ENCODE measurements at places on chromosomes 1 and 21.

DNA sequence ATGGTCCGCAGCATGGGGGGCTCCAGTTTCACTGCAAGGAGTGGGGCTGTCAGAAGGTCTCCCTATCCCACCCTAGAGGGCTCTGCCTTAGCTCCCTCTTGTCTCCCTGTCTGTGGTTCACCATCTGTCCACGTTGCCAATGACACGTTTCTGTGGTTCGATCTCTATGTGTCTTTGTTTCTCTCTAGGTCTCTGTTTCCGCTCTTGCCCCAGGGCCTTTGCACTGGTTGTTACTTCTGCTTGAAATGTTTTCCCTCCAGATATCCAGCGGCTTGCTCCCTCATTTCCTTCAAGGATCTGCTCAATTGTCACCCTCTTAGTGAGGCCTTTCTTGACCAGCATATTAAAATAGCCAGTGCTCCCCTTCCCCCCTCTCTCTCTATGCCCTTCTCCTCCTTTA is 8.5 kb upstream of the MRPS15 start:
- no peak for DNase-seq

DNA sequence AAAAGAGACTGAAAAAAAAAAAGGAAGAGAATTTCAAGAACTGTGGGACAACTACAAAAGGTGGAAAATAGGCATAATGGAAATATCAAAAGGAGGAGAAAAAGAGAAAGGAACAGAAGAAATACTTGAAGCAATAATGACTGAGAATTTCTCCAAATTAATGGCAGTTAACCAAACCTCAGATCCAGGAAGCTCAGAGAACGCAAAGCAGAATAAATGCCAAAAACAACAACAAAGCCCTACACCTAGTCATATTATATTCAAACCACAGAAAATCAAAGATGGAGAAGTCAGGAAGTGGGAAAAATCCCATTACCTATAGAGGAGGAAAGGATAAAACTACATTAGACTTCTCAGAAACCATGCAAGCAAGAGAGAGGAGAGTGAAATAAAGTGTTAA is 20.7 kb upstream of the AHCYL1 start:
- DNase-seq: no peak

GRCh38 chr1:156705918-156706656 is 704 bp upstream of the CRABP2 start:
- DNase-seq: peak; percentile 67

DNA sequence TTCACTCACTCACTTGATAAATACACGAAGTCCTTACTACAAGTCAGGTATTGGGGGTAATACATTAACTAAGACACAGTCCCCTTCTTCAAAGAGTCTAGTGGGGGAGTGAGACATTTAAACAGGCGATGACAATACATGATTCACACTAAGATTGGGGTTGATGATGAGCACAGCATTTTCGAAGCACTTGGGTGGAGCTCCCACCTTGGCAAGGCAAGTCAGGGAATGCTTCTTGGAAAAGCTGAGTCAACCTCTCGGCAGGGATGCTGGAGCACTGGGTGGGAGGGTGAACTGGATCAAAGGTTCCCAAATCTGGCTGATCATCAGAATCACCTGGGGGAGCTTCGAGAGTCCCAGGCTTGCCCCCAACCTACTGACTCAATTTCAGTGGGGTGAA is 57.9 kb upstream of the ENAH start:
- peak; percentile 9 for DNase-seq

DNA sequence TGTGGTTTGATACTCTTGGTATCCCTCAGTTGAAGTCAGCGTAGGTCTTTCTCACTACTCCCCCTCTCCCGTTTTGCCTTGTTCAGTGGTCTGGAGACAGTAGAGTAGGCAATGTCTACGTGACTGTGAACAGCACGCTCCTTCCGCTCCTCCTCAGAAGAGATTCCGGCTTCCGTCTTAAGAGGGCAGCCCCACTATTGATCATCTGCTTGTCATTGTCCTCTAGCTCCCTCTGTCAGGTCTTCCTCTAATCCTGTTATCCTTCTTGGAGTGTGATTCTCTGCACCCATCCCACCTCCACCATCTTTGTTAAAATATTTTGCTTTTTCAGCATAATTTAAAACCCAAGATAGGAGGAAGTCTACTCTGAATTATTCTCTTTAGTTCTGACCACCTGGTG is 129.9 kb upstream of the KCNK2 start:
- no peak for DNase-seq

- peak; percentile 79 for DNase-seq
These were observed 19.1 kb upstream of the NCF2 start for GRCh38 chr1:183609313-183609712.

DNA sequence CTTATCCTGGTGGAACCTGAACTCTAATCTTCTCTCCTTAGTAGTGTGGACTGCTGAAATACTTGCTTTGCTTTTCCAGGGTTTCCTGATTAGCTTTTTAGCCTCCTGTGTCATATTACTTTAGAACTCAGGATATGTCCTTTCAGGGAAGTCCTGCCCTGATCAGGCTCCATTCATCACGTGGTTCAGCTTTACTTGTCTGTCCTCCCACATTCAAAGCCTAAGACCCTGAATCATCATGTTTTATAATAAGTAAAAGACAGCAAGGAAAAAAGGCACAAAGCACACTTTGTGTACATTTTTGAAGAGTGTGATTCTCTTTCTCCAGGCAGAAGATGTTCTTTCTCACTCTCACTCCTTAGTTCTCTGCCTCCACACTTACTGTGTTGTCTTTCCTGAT is 70.6 kb downstream of the PATJ start:
- DNase-seq: no peak

DNA sequence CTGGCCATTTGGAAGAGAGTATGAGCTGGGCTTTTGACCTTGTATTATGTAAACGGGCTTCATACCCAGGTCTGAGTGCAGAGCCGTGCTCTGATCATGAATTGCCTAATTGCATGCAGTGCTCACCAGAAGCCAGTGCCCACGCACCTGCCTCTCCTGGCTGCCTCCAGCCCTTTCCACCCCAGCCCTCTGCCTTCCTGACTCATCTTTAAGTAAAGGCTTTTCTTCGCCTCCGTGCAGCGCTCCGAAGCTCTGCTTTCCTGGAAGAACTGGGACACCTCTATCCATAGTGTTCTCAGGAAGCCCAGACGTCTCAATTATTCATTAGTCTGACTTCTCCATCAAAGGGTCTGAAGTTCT is 413.7 kb downstream of the PTPRU start:
- no peak for DNase-seq

DNA sequence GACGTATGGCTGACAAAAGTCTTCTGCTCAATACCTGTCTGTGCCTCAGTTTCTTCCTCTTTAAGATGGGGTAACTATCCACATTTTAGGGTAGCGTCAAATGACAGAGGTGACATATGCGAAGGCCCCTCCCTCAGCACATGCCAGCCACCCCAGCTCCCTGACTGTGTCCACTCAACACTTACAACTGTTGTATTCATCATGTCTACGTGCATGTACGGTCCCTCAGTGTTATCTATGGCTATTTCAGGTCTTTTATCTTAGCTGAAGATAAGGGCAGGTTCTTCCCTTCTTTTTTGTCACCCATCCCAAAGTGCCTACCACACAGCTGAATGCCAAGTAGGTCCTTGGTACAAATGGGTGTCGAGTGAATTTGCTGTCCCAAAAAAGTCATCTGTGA is 8.3 kb upstream of the C1orf198 start:
- no peak for DNase-seq

DNA sequence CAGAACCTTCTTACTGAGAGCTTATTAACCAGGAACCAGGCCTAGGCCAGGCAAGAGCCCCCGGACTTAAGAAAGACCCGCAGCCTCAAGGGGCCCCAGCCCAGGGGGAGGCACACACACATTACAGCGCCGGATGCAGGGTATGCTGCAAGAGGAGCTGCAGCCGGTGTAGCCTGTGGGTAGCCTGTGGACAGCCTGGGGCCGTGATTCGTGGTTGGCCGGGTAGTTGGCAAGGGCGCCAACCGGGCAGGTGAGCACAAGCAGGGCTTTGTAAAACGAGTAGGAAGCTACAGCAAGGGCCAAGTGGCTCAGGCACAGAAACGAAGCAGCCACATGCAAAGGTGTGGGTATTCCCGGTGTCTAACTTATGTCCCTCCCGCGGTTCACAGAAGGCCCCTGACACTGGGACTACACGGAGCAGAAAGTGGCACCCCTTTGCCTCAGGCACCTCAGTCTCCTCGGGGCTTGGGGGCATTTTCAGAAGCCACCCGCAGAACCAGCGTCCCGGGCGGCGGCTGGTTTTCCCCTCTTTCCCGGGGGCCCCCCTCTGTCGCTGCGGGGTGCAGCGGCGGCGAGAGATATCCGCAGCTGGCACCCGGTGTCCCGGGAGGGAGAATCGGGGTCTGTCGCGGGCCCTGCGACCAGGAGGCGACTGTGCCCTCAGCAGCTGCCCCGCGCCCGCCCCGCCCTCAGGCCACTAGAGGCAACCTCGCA is 40.8 kb downstream of the KIAA1614 start:
- DNase-seq: no peak

- no peak for DNase-seq
These were observed 14.6 kb upstream of the TRNP1 start for GRCh38 chr1:26978901-26979300.

DNA sequence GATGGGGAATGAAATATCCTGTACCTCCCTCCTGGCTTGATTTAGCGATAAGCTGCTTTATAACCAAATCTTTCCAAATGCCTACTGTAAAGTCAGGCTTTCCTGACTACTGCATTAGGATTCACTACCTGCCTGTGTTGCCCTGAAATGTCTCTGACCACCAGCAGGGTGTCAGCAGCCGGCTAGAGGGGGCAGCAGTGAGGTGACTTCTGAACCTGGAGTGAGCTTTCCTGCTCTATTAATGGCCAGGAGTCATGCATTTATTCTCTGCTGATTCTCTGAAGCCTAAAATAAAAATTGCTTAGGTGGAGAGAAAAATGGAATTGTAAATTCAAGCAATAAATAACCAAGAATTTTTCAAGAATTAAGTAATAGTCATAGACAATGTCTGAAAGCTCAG is 2.5 kb downstream of the BACE2 start:
- peak; percentile 19 for DNase-seq

DNA sequence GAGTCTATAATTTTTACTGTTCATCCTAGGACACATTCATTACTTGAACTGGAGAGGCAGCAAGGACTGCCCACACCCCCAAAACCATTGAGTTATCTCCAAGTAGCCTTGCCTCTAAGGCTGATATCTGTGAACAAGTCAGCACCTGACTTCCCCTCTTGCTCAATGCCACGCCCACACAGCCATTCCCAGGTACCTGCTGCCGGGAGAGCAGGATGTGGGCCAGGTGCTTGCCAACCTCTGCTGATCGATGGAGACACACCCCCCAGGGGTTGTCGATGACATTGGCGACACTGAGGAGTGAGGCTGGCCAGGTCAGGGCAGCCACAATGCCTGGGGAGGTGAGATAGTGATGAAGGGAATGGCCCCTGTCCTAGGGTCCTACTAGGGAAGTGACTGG is 60.1 kb downstream of the TMCO4 start:
- no peak for DNase-seq

- DNase-seq: peak; percentile 7
These were observed 64.5 kb downstream of the PLPPR5 start for GRCh38 chr1:98940069-98940721.

DNA sequence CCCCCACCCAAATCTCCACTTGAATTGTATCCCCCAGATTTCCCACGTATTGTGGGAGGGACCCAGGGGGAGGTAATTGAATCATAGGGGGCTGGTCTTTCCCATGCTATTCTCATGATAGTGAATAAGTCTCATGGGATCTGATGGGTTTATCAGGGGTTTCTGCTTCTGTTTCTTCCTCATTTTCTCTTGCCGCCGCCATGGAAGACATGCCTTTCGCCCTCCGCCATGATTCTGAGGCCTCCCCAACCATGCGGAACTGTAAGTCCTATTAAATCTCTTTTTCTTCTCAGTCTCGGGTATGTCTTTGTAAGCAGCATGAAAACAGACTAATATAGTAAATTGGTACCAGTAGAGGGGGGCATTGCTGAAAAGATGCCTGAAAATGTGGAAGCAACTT is 33.4 kb upstream of the ZNF496 start:
- DNase-seq: no peak

GRCh38 chr1:44803312-44804095 is 3.3 kb downstream of the PLK3 start:
- DNase-seq: no peak

DNA sequence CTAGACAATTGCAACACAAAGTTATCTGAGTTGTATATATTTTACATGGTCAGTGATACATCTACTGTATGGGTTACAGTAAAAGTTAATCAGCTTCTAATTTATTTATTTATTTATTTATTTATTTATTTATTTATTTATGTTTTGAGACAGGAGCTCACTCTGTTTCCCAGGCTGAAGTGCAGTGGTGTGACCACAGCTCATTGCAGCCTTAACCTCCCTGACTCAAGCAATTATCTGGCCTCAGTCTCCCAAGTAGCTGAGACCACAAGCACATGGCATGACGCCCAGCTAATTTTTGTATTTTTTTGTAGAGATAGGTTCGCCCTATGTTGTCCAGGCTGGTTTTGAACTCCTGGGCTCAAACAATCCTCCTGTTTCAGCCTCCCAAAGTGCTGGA is 241.6 kb downstream of the PTPRC start:
- no peak for DNase-seq

DNA sequence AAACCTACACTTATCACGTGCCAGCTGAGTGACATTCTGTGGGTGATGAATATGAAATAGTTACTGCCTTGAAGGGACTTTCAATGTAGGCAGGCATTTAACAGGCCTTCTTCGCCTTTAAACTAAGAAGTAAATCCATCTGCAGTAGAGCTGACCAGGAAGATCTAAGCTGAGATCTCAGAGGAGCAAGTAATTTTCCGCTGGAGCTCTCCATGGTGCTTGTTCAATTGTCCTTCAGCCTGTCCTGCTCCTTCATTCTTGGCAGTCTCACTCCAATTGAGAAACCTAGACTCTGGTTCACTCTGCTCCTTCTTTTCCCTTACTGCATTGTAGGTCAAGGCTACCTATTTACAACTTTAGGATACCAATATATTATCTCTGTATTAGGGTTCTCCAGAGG is 183.5 kb downstream of the HMCN1 start:
- DNase-seq: peak; percentile 25

- no peak for DNase-seq
These were observed 43.5 kb upstream of the ZNF644 start for GRCh38 chr1:91065337-91065736.

- no peak for DNase-seq
These were observed 5.6 kb downstream of the LHX4 start for GRCh38 chr1:180235502-180236239.

DNA sequence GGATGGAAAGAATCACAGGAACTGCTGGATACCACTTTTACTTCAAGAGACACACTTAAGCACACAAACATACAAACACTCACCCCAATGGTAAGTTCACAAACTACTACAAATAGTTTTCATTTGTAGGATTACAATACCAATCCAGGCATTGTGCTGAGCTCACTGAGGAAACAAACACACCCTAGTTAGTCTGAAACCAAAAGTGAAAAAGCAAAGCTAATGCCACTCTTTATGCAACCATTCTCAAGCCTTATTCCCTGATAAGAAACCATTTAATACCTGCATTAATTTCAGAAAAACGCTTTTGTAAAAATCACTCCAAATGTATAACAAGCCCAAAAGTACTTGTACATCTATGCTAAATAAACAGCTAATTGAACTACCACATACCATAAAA is 38.3 kb downstream of the RNF115 start:
- no peak for DNase-seq

GRCh38 chr1:36160388-36160948 is 4.5 kb downstream of the MAP7D1 start:
- DNase-seq: peak; percentile 21

GRCh38 chr1:187203257-187203656 is 374.5 kb downstream of the PLA2G4A start:
- no peak for DNase-seq

All from NB4 (cell line).